ENCODE measurements at places on chromosomes 7 and 10.

DNA sequence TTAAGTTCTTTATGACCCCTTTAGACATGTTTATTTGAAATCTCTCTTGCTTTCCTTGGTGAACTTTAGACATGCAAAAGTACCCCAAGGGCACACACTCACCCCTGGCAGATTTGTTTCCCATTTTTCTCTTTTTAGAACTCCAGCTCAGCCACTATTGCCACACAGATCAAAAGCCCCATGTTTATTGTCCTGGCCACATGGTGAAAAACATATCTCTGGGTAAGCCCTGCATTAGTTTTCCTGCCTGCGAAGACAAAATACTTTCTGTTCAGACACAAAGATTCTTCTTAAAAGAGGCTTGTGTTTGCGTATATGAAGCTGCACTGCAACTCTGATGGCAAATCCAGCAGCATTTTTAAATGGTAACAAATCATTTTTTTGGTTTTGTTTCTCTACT lies 200.0 kb downstream of the POLR1F start:
- no peak for DNase-seq

- DNase-seq = no peak
Measured at GRCh38 chr7:46705386-46706255, 784.5 kb upstream of the IGFBP3 start.

GRCh38 chr7:12814828-12815227 lies 127.4 kb downstream of the ARL4A start:
- DNase-seq = no peak

DNA sequence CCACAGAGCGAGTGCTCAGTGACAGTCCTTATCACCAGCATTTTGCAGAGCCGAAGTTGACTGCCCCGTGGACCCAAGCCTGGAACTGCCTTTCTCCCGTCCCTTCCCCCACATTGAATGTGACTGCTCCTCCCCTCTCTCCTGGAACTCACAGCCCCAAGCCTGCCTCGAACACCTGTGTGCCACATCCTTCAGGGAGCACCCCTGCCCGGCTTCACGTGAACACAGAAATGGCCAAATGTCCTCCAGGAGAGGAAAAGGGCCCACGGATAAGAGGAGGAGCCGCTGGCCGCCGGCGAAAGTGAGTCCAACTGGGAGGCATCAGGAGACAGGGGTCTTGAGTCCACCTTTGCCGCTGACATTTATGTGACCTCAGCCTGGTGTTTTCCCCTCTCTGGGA lies 16.2 kb downstream of the STX1A start:
- DNase-seq = no peak

GRCh38 chr7:95169678-95170077 lies 154.7 kb downstream of the PON1 start:
- DNase-seq = no peak

DNA sequence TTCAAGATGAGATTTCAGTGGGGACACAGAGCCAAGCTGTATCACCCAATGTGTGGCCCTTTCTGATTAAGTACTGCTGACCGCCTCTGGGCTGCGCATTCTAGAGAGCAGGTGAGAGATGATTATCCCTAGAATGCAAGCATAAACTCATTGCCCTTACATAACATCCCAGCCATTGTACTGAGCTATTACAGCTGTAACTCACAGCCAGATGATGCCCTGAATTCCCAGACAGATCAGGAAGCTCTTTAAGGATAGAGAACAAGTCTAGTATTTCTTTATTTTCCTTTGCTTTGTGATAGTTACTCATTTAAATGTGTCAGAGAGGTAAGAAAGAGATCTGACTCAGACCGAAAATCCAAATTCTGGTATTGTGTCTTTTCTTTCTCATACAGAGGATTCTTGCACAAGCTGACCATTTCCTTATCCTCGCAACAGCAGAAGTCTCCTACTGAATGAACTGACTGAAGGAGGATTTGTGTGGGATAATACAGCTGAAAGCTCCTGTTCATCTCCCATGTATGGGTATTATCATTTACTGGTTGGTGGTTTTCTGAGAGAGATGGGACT lies 58.4 kb downstream of the ZNF22 start:
- no peak for DNase-seq

DNA sequence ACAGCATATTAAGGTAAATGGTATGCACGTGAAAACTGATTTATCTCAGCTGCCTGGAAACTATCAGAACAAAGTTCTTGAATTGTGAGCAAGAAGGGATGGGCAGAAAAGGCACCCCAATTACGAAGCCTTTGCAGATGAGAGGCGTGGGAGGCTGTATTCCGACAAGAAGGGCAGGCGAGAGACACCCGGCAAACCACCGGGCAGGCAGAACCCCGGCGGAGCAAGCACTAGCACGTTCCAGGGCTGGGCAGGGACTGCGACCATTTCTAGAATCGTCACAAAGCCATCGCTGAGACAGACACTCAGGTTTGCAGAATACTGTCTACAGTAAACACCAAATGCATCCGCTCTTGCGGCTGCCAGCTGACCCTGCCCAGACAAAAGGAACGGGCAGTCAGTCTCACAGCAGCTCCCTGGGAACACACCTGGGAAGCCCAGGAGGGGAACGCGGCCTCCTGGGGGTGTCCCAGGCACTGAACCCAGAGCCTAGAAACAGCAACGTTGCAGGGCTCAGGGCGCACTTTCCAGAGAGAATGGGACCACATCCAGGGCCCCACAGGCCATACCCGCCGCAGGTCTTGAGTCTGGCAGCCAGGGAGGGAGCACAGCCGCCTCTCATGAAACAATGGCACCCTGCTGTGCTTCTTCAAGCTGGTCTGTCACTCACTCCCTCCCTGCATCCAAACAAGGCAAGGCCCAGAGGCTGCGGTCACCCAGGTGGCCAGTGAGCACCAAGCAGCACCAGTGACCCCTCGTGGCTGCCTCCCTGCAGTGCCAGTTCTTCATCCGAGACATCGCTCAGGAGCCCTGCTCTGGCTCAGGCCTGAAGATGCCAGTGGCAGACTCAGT lies 261.9 kb downstream of the PTPRN2 start:
- no peak for DNase-seq

DNA sequence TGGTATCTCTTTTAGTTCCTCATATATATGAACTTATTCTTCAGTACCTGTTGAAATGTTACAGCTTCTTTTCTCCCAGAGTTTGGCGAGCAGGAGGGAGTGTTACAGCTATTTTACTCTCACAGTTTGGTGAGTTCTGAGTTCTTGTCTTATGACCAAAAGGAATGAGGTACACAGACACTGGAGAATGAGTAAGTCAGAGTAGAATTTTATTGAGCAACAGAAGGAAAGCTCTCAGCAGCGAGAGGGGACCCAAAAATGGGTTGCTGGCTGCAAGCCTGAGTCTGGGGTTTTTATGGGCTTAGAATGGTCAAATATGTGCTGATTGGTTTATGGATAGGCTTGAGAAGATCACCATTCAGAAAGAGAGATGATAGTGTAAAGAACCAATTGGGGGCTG lies 175.2 kb downstream of the CDK14 start:
- DNase-seq = no peak

DNA sequence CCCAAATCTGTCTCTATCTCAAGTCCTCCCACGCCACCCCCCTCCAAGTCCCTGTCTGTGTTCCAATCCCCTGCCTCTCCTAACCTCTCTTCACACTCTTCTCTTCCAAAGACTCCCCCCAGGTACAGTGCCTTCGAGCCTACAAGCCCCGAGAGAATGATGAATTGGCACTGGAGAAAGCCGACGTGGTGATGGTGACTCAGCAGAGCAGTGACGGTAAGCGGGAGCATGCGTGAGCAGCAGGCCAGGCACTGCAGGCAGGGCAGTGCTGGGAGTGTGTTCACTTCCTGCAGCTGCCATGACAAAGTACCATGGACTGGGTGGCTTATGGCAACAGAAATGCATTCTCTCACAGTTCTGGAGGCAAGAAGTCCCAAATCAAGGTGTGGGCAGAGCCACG lies 23.4 kb downstream of the ARHGEF5 start:
- DNase-seq = no peak

DNA sequence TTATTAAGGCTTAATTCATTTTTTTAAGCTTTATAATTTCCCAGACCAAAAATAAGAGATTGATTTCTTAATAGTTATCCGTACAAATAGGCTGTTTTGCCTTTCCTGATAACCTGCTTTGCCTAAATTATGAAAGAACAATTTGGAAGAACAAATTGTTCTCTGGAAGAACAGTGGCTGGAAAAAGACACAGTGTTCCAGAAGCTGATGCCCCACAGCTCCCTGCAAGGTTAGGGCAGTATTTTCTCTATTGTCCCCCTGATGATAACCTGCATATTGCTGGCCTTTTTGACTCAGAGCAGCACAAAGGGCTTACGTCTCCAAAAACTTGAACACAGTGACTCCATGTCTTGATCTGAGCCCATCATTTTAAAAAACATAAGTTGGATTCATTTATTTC lies 151.5 kb downstream of the CSTF2T start:
- DNase-seq = no peak

DNA sequence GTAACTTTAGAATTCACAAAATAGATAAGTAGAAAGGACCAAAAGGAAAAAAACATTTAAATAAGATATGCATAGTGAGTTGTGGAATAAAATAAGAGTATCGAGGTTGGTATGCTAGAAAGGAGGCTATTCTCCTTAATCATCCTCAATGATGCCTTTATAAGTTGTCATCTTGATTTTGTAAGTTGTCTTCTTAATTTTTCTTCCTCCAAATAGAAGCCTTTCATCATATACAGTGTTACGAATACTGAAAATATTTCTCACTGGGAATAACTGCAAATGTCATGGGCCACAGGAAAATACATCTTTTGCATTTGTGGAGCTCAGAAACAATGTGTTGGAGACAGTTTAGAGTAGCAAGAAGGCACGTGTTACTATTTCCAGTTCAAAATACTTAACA lies 31.5 kb upstream of the PRTFDC1 start:
- no peak for DNase-seq

DNA sequence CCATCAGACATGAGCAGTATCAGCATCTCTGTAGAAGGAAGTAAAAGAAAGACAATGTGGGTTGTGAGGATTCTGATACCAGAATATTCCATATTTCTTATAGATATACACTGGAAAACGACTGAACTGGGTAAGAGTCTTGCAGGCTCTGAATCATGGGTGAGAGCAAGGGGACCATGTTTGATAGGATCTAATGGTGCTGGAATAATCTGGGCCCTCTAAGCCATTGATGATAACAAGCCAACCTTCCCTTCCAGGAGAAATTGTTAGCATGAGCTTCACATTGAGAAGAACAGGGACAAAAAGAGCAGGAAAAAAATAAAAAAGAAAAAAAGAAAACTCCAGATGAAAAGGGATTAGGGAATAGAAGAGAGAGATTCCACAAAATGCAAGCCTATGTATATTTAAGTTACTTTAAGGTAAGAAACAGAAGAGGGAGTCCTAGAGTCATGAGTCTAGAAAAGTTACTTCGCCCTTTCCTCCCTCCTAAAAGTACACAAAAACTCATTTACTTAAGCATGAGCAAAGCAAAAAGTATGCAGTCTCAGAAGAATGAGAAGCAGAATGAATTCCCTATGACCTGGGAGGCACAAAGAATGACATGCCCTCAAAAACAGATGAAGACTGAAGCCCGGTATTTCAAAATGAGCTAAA lies 181.9 kb downstream of the TMEM26 start:
- DNase-seq = peak; percentile 45

DNA sequence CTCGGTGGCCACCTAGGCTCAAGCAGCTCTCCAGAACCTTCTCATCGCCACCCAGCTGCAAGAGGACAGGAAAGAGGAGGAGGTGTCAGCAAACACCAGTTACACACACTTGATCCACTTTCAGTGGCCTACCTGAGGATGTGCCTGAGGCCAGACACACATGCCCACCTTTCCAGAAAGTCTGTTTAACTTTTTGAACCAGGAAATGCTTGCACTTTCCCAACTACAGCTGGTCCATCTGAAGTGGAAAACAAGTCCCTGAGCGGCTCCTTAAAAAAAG lies 15.7 kb upstream of the CYREN start:
- DNase-seq = no peak
